HTR-8/SVneo (cell line): ENCODE measurements at places on chromosomes 12 and 14.

- no peak for DNase-seq
Measured at GRCh38 chr12:93116632-93117031, 187.5 kb upstream of the EEA1 start.

DNA sequence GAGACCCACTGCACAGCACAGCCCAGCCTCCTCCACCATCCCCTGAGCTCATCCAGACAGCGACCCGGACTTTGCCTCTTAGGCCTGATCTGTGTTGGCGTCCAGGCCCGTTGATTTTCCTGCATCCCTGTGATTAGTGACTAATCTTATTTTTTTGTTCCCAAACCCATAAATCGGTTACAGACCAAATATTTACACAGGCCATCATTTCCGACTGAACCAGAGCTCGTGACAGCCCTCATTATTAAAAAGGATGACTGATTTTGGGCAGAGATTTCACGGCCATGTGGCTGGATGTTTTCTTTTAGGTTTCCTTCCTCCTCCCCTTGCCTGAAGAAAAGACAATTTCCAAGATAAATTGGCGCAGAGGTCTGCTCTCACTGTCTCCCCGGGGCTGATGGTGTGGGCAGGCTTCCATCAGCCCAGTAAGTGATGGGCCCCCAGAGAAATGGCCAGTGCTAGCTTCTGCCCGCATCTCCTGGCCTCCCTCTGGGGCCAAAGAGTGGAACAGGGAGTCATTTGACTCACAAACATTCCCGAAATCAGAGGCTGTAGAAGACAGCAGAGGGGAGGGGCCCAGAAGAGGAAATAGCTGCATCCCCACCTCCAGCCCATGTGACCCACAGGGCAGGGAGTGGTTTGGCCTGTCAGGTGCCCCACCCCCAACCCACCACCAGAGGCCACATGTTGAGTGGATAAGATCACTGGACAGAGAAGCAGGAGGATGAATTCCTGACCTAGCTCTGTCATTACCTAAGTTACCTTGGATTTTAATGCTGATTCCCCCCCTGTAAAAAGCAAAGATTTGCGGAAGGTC lies 283.5 kb downstream of the KSR2 start:
- DNase-seq: peak; percentile 76

GRCh38 chr12:9406564-9407424 lies 198.6 kb upstream of the PZP start:
- no peak for DNase-seq

GRCh38 chr12:104501660-104502059 lies 44.9 kb downstream of the CHST11 start:
- no peak for DNase-seq
